ENCODE measurements at places on chromosomes 2 and 18.

DNA sequence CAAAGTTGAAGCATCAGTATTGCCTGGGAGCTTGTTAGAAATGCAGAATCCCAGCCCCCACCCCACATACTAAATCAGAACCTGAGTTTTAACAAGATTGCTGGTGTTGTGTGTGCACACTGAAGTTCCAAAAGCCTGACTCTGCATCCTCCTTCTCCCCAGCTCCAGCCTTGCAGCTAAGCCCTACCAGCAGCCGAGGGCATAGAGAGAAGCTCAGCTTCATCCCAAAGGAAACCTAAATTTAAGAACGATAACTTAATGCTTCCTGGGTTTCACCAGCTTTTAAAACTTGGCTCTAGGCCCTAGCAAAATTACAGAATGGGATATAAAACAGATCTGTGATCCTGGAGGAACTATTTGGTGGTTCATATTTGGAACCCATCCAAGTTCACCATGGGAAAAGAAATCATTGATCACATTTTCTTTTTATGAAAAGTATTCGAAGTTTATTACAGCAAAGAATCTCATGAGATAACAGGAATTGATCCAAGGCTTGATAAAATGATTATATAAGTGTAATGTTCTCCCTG is 11.1 kb downstream of the SMYD1 start:
- no peak for DNase-seq

- no peak for DNase-seq
Measured at GRCh38 chr2:55875434-55876135, 48.0 kb downstream of the EFEMP1 start.

GRCh38 chr18:63001861-63002260 is 286.5 kb downstream of the PHLPP1 start:
- DNase-seq, result no peak

- DNase-seq, result no peak
Measured at GRCh38 chr2:191255271-191255670, 10.1 kb downstream of the MYO1B start.

GRCh38 chr2:43041173-43041591 is 185.2 kb downstream of the ZFP36L2 start:
- DNase-seq, result no peak

DNA sequence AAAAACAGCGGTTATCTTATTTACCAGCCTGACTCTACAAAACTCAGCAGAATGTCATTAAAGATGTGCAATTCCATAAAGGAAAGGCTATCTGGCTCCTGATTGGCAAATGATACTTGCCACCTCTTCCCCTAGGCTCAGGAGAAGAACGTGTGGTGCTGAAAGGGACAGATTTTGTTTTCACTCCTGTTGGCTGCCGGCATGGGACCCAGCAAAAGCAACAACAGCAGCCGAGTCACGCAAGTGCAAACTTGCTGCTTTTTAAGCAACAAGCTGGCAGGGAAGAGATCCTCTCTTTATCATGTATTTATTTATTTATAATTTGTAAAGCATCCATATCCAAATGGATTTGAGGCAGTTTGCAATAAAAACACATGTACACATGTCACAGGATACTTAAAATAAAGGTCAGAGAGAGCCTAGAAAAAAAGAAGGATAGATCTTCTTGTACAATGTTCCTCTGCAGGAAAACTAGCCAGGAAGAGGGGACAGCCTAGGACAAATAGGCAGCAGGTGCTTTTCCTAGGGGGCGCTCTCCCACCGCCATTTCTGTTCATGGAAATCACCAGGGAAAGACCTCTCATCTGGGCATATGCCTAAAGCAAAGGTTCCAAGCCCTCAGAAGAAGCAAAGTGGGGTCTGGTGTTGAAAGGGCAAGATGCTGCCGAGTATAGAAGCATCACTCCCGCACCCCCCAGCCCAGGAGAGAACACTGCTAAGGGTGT is 799.3 kb downstream of the BCL11A start:
- DNase-seq, result no peak

All from stimulated activated CD8-positive, alpha-beta memory T cell treated with anti-CD3 and anti-CD28 coated beads, Interleukin-4, amount 100 ng/mL, for 1 hour (primary cell).